Fibroblast of the aortic adventitia (primary cell): ENCODE measurements at places on chromosomes 2 and 18. TPM values are rescaled to one million over a fixed set of nuclear protein-coding genes. Genes with fewer than 3 reads are reported as not detected.

ERBB4 gene
- 0.16 and 5.8 TPM in 2 replicates for total RNA-seq

ITM2C gene
- total RNA-seq = 26.5 and 38.1 TPM in 2 replicates

GRCh38 chr2:202758604-202759003 lies 113.0 kb downstream of the ICA1L start:
- DNase-seq = no peak

GRCh38 chr18:64399566-64399965 lies 250.7 kb upstream of the LINC00305 start:
- DNase-seq = no peak
